CD4-positive, CD25-positive, alpha-beta regulatory T cell (primary cell): ENCODE measurements at places on chromosomes 6 and 20.

GRCh38 chr20:41344938-41345728 is 4.5 kb downstream of the LPIN3 start:
- DNase-seq: no peak

GRCh38 chr6:116932496-116932895 is 55.5 kb downstream of the RFX6 start:
- DNase-seq: no peak

GRCh38 chr6:139485185-139485584 is 110.7 kb upstream of the CITED2 start:
- no peak for DNase-seq

DNA sequence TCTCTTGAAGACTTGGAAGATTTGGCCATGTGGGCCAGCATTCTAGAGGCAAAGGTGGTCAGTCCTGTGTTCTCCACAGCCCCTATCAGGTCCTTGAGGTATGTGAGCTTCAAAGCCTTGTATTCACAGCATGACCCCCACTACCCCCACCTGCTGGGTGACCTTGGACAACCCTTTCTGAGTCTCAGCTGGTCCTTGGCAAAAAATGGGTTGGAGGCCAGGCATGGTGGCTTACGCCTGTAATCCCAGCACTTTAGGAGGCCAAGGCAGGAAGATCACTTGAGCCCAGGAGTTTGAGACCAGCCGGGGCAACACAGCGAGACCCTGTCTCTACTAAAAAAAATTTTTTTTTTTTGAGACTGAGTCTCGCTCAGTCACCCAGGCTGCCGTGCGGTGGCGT is 42.6 kb downstream of the UBE2V1 start:
- no peak for DNase-seq

DNA sequence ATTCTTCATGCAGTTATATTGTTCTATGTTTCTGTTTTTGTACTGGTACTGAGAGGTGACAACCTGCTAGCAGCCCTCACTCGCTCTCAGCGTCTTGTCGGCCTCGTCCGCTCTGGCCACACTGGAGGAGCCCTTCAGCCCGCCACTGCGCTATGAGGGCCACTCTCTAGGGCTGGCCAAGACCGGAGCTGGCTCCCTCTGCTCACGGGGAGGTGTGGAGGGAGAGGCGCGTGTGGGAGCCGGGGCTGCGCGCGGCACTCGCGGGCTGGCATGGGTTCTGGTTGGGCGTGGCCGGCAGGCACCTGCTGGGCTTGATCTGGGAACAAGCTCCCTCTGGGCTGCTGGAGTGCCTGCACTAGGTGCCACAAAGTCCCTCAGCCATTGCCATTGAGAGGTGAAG is 1323.8 kb upstream of the EYS start:
- DNase-seq: no peak
